ENCODE measurements at places on chromosomes 6 and 20.

GRCh38 chr6:30800871-30801270 lies 56.5 kb upstream of the IER3 start:
- DNase-seq, result no peak

DNA sequence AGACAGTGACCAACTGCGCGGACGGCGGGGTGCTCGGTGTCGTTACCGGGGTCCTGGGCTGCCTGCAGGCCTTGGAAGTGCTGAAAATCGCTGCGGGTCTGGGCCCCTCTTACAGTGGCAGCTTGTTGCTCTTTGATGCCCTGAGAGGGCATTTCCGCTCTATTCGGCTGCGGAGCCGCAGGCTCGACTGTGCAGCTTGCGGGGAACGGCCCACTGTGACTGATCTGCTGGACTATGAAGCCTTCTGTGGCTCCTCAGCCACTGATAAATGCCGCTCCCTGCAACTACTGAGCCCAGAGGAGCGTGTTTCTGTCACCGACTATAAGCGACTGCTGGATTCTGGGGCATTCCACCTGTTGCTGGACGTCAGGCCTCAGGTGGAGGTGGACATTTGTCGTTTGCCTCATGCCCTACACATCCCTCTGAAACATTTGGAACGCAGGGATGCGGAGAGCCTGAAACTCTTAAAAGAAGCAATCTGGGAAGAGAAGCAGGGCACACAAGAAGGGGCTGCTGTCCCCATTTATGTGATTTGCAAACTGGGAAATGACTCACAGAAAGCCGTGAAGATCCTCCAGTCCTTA lies 1.0 kb downstream of the MOCS3 start:
- no peak for DNase-seq

DNA sequence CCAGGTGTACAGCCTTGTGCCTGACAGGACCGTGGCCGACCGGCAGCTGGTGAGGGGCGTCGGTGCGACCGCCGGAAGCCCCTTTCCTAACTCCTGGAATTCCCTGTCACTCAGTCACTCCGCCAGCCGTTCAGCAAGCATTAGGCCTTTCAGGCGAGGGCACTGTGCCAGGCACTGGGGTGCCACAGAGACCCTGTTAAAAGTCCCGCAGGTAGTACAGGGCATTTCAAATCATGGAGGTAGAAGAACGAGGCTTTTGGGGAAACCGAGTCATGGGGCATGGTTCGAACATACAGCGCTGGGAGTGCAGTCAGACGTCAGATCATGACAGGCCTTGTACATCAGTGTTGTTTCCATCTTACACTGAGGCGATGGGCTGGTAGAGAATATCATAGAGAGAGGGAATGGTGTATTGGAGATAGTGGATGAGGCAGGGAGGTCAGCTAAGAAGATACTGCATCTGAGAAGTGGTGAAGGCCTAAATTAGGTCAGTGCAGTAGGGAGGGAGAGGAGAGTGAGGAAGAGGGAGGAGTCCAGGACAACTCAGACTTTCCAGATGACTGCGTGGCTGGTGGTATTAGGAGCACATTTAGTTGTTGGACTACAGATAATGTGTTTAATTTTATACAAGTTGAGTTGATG lies 892 bp upstream of the DXO start:
- no peak for DNase-seq

- no peak for DNase-seq
These were observed 30.8 kb upstream of the CEP162 start for GRCh38 chr6:84258268-84258667.

- no peak for DNase-seq
These were observed 7.3 kb downstream of the TFAP2D start for GRCh38 chr6:50720623-50721022.

GRCh38 chr6:66825539-66825938 lies 1118.5 kb upstream of the EYS start:
- DNase-seq, result no peak

- no peak for DNase-seq
These were observed 14.6 kb downstream of the DST start for GRCh38 chr6:56628105-56628504.

DNA sequence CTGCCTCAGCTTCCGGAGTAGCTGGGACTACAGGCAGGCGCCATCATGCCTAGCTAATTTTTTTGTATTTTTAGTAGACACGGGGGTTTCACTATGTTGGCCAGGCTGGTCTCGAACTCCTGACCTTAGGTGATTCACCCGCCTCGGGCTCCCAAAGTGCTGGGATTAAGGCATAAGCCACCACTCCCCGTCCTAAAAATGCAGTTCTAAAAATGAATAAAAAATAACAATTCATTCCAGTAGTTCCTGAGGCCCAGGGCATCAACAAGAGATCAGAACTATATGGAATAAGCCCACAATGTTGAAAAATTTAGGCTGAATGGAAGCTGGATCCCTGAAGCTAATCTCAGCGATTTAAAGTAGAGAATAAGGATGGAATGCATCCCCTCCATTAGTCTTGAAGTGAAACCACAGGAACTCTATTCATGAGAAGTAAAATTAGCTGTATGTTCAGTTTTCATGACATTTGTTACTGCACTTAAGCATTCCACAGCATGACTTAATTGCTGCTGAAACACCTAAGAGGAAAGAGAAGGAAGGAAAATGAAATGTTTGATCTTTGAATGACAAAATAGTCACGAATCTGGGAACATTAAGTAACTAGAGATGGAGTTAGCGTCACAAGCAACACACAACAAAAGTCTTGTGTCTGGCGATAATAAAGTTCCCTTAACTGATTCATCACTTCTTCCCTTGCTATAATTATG lies 80.4 kb upstream of the RIPOR2 start:
- DNase-seq, result no peak

GRCh38 chr6:24943774-24944173 lies 8.0 kb upstream of the RIPOR2 start:
- DNase-seq, result no peak

GRCh38 chr6:139306291-139306981 lies 14.6 kb upstream of the TXLNB start:
- DNase-seq, result no peak

DNA sequence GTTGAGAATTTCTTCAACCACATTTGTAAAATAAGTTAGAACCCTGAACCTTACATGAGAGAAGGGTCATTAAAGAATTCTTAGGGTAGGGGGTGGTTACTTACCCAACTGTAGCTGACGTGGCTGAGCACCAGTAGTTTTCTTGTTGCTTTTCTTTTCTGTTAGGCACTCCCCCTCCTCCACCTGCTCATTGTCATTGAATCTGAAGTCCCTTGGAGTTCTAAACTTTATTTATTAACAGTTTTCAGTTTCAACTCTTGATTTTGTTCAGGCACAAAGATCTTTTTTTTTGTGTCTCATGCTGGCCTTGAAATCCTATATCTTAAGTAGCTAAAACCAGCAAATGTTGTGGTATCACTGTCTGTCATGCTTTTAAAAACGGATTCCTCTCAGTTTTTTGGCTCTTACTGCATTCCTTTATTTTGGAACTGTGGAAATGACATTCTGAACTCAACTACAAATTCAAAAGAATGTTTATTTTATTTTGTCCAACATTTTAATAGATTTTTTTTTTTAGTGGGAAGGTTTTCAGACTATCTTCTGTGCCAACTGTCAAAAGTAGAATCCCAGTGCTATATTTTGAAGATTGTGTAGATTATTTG lies 465.2 kb downstream of the PHF3 start:
- DNase-seq, result no peak

- no peak for DNase-seq
These were observed 1.3 kb downstream of the GZF1 start for GRCh38 chr20:23363257-23363649.

DNA sequence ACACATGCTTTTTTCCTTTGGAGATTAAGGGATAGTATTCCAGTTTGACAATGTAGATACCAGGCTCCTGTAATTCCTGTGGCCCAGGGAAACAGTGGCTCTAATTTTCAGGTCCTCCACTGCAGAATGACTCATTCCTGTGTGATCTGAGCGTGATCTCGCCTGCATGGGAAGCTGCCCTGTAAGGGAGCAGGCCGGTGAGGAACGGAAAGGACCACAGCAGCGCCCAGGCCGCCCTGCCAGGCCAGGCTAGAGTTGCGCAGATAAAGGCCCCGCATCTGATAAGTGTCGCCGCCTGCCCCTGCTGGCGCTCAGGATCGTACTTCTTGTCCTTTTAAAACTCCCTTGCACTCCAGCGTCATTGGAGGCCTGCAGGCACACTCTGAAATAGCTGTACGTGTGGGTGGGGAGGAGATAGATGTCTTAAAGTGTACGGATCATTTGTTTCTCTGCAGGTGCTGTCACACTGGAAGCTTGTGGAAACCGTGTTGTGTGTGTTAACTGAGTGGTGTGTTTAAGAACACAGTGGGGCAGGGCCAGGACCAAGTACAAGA lies 60.7 kb downstream of the SYNJ2 start:
- no peak for DNase-seq

GRCh38 chr20:740162-740561 lies 28.1 kb downstream of the SLC52A3 start:
- DNase-seq, result no peak

- no peak for DNase-seq
These were observed 138.9 kb downstream of the TENT5A start for GRCh38 chr6:81613606-81614005.

DNA sequence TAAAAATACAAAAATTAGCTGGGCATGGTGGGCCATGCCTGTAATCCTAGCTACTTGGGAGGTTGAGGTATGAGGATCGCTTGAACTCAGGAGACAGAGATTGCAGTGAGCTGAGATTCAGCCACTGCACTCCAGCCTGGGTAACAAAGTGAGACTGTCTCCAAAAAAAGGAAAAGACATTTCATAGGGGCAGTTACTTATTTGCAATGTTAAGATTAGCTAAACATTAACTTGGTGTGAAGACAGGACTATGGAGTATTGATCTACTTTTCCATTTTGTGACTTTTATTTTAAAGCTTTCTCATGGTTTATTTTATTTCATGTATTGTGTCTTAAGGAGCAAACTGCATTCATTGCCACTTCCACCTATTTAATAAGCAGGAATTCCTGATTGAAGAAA lies 153.0 kb downstream of the UTRN start:
- DNase-seq, result no peak

DNA sequence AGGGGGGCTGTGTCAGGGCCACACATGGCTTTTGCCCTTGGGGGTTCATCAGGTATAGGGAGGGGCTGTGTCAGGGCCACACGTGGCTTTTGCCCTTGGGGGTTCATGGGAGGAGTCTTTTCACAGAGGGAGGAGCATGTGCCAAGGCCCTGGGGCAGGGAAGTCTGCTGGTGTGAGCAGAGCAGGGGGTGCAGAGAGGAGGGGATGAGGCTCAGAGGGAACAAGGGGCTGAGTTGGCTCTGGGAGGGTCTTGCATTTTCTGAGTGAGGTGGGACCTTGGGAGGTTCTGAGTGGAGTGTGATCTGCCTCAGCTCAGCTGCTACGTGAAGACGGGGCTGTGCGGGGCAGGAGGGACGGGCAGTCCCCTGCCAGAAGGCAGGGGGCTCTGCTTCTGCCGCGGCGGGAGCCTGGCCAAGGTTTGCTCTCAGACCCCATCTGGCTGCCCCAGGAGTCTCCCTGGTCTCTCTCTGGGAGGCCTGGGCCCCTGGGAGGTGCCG lies 6.0 kb upstream of the SOX18 start:
- no peak for DNase-seq

GRCh38 chr20:49727894-49728885 lies 14.5 kb upstream of the B4GALT5 start:
- DNase-seq, result no peak

GRCh38 chr20:33401921-33402369 lies 626 bp upstream of the CDK5RAP1 start:
- no peak for DNase-seq

GRCh38 chr20:13029687-13030375 lies 21.1 kb downstream of the SPTLC3 start:
- no peak for DNase-seq

- DNase-seq, result no peak
These were observed 13.7 kb downstream of the C6orf132 start for GRCh38 chr6:42128460-42129359.

- no peak for DNase-seq
These were observed 4.7 kb upstream of the LY86 start for GRCh38 chr6:6583836-6584235.

DNA sequence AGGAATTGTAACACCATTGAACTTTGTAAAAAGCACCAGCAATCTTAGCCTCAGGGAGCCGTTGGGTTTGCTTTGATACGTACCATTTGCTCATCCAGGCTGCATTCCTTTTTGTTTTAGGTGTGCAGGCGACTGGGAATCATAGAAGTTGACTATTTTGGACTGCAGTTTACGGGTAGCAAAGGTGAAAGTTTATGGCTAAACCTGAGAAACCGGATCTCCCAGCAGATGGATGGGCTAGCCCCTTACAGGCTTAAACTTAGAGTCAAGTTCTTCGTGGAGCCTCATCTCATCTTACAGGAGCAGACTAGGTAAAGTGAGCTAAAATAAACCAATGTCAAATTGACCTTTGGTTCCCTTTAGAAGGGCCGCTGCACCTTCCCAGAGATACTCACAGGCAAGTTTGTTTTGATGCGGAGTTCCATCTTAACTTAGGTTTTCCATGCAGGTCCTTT lies 1.6 kb downstream of the MYLIP start:
- DNase-seq, result no peak

GRCh38 chr6:41638002-41638934 lies at the start of gene MDFI:
MDFI (plus strand) TSS chr6:41638468; CDS start chr6:41638750, 282 bp downstream.
- DNase-seq, result no peak

GRCh38 chr6:6452002-6452401 lies 131.5 kb upstream of the F13A1 start:
- no peak for DNase-seq
